CD8-positive, alpha-beta memory T cell (primary cell): ENCODE measurements at places on chromosomes 5 and 9. TPM values are rescaled to one million over a fixed set of nuclear protein-coding genes. Genes with fewer than 3 reads are reported as not detected.

GRCh38 chr9:4967523-4967922 lies 17.5 kb upstream of the JAK2 start:
- no peak for DNase-seq

DNA sequence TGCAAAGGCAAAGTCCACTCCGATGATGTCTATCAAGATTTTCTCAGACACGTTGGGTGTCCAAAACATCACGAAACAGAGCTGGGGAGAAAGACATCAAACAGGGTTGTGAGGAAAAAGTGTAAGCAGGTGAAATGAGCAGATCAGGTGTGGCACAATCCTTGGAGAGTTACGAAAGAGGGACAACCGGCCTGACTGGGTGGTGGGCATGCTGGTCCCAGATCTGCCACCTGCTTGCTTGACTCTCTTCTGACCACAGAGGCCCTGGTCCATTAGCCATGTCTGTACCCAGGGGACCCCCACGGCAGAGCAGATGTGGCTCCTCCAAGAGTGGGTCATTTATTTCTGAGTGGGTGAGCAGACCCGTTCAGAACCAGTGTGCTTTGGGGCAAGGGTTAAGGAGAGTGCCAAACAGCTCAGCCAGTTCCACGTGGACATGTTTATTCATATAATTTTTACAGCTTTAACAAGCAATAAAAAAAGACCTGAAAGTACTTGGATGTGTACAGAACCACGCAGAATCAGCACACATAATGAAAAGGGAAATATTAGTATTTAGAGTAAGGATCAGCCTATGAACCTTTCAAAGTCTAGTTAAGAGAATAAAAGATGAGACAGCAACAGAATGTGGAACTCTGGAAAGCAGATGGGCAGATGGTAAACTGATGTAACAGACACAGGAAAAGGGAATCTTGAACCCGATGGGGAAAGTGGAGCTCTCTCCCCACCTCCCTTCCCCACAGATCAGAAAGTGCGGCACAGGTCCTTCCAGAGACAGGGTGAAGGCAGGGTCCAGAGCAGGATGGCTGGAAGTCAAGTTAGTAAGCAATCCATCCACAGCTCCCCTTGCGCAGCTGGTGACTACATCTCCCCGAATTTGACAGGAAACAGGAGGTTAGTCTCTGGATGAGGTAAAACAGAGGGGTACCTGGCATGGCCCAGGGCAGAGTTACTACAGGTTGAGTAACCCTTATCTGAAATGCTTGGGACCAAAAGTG lies 52.5 kb downstream of the OTULIN start:
- DNase-seq = no peak

DNA sequence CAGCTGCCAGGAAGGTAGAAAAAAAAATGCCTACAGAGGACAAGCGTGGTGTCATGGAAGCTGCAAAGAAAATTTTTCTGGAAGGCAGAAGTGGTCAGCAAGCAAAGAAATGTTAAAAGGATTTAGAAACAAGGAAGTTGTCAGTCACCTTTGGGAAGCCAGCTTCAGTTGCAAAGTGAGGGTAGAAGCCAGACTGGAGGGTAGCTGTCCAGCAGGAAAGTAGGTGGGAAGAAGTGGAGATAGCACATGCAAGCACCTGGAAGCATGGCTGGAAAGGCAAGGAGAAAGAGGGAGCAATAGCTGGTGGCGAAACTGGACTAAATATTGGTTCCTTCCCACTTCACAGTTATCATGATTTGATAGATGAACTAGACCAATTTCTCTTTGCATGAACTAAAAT lies 54.3 kb downstream of the ADRB2 start:
- DNase-seq = no peak

GRCh38 chr9:35026671-35027070 lies 37.1 kb downstream of the DNAJB5 start:
- DNase-seq = no peak

Gene ELOVL7
- total RNA-seq = 0.18 TPM

Gene SYNPO
- 0.13 TPM for total RNA-seq

- DNase-seq = no peak
Observed at GRCh38 chr9:93258818-93259489, 75.0 kb downstream of the WNK2 start.

DNA sequence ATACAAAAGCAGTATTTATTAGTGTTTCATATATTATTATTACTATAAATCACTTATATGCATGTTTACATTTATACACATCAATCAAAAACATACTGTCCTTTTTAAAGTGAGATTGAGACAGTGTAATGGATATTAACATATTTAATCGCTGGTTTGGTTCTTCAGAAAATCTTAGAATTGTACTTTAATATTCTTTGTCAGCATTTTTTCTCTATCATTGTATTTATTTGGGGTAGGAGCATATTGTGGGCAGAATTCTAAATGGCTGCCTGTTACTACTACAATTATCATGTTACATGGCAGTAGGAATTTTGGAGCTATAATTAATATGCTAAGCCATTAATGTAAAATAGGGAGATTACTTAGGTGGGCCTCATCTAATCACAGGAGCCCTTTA lies 722.6 kb downstream of the TLR4 start:
- no peak for DNase-seq

Gene CCDC192
- total RNA-seq = not detected

- no peak for DNase-seq
Observed at GRCh38 chr5:109676920-109677319, 12.8 kb upstream of the MAN2A1 start.

DNA sequence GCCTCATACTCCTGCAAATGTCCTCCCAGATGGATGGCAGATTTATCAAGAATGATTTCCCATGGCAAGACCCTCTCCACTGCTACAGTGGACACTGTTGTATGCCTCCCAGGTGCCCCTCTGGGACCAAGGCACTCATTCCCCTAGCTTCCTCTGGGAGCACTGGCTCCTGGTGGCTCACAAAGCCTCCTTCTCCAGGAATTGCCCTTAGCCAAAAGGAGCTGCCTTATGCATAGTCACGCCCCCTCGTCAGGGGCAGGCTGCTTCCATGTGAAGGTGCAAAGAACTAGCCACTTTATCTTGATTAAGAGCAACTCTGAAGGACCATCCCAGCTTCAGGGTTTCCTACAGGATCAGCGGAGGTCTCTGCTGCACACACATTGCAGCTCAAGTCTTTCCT lies 358.1 kb downstream of the CDK5RAP2 start:
- no peak for DNase-seq

Gene PRUNE2
- total RNA-seq = 0.48 TPM

- DNase-seq = no peak
Observed at GRCh38 chr5:143311955-143312354, 91.5 kb downstream of the NR3C1 start.

GRCh38 chr5:15440434-15440833 lies 59.5 kb upstream of the FBXL7 start:
- DNase-seq = no peak

Gene LECT2
- not detected for total RNA-seq

Gene ST6GALNAC4
- 32.9 TPM for total RNA-seq

Gene SPRY4
- total RNA-seq = 1.4 TPM

DNA sequence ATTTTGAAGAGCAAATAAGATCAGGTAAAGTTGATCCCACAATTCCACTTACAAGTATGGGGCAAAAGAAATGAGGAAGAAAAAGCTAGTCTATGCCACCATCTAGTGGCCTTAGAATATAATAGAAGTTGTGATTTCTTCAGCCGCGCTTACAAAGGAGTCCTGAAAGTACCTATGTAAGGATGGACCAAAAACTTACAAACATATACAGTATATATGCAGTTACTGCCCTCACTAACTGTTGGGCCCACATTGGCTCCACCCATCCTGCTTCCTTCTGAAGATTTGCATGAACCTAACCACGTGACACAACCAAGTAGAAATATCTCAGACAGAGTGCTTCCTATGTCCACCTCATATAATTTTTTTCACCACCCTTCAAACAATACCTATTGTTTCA lies 11.7 kb upstream of the OR13D1 start:
- no peak for DNase-seq

Gene DCTN4
- total RNA-seq = 39.6 TPM

Gene C5orf15
- 21.7 TPM for total RNA-seq

DNA sequence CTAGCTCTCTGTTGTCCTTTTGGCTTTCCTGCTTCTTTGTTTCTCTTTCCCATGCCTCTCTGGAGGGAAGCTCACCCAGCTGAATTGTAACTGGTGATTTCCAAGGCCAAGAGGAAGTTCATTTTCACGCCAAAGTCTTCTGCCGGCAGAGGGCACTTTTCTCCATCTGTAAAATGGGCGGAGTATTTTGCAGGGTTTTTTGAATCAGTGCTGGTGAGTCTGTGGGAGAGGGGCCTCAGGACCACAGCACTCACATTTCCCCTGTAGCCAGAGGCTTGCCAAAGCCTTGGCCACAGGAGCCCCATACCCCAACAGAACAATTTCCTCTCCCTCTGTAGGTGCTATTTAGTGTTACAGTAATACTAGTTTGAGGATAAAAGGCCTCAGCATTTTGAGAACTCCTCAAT lies 42.3 kb upstream of the MATR3 start:
- DNase-seq = peak; percentile 15

DNA sequence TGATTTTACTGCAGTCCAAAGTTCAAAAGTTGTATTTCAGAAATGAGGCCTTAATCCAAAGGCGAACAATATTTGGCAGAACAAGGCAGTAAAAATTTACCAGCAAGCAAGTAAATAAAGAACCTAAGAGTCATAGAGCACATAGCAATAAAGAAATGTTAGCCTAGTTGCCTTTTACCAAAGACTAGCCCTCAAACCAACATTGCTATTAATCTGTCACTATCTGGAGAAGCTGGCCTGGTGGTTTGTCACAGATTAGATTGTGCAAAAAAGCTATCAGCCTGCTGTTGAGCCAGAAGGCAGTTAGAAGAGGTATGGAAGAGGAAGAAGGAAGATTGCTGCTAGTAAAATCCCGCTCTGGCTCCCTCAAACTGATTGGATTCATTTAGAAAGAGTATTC lies 304.7 kb upstream of the KLF4 start:
- DNase-seq = no peak

Gene CARTPT
- total RNA-seq = not detected

DNA sequence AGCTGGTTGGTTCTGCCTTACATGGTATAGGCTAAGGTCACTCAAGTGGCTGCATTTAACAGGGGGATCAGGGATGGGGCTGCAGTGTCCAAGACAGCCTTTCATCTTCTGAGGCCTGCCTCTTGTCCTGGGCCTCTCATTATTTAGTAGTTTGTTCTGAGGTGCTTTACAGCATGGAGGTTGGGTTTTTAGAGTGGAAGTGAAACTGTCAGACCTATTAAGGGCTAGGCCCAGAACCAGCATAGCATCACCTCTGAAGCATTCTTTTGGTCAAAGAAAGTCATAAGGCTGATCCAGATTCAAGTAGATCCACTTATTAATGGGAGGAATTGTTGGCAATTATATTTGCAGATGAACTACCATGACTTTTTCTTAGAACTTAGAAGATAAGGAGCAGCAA lies 146.0 kb upstream of the NMUR2 start:
- no peak for DNase-seq

- DNase-seq = no peak
Observed at GRCh38 chr5:164332349-164333196, 827.2 kb downstream of the MAT2B start.

- no peak for DNase-seq
Observed at GRCh38 chr9:130986356-130986965, 22.5 kb upstream of the LAMC3 start.

GRCh38 chr9:69535286-69535832 lies 136.8 kb downstream of the APBA1 start:
- no peak for DNase-seq

DNA sequence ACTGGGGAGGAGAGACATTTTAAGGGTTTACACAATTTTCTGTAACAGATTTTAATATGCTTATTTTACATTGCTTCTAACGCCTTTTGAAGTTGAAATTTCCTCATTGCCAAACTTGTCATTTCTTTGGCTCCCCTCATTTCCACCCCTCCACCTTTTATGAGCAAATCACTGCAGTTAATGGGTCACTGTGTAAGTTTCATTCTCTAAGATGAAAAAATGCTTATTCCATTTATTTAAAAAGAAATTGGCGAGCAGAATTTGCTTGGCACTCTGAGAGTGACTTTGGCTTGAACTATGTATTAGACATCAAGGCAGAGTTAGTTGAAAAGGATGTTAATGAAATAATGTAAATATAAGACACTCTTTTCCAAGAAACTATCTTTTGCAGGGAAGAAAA lies 66.6 kb downstream of the ITGA1 start:
- DNase-seq = no peak

GRCh38 chr9:132743931-132744479 lies 73.7 kb downstream of the GTF3C4 start:
- DNase-seq = no peak

GRCh38 chr9:77293949-77294348 lies 116.6 kb downstream of the VPS13A start:
- DNase-seq = no peak

DNA sequence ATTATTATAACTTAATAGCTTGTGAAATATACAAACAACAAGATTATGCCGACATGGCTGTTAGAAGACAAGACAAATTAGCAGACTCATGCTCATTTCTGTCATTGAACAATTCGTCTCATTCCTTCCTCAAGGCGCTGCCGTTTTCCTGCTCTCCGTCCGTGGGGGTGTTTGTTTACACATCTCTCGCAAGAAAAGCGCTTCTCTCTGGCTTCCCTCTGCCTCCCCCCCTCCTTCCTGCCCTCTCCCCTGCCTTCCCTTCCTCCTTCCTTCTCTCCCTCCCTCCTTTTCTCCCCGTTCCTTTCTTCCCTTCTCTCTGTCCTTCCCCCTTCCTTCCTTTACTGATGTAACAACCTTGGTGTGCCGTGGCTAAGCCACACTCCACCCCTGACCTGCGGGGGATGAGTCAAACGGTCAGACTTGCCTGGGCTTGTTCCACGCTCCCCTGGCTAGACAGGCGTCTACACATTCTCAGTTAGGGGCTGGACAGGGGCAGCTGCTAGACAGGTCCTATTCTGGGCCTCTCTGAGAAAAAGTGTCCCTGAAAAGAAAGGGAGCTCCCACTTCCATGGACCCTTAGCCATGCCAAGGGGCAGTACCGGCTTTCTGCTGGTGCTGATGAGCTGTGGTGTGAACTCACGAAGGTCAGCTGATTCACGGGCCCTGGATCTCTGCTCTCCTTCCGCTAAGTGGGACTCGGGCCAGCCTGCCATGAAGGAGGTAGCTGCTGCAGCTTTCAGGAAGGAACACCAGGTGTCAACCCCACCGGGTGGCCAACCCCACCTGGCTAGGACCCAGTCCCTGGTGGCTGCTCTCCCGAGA lies 32.0 kb upstream of the SPTLC1 start:
- DNase-seq = no peak

Gene CBY3
- total RNA-seq = 0.57 TPM

Gene EQTN
- not detected for total RNA-seq

DNA sequence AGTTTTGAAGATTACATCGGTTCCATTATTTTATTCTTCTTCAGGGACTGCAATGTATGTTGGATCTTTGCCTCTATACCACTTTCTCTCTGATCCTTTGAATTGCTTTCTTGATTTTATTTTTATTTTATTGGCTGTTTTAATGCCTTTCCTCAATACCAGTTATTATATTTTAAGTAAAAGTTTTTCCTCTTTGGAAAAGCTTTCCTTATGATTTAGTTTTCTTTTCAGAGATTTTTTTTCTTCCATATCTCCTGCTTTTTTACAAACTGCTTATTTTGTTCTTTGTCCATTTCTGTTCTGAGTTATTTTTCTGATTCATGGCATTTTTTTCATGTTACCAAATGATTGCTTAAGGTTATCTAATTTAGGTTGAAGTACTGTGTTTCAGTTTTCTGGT lies 11.5 kb downstream of the ZMAT2 start:
- DNase-seq = no peak
